BJ (cell line): ENCODE measurements at places on chromosomes 4 and X.

- no peak for DNase-seq
Measured at GRCh38 chrX:57918750-57919436, 8.6 kb upstream of the ZXDA start.

DNA sequence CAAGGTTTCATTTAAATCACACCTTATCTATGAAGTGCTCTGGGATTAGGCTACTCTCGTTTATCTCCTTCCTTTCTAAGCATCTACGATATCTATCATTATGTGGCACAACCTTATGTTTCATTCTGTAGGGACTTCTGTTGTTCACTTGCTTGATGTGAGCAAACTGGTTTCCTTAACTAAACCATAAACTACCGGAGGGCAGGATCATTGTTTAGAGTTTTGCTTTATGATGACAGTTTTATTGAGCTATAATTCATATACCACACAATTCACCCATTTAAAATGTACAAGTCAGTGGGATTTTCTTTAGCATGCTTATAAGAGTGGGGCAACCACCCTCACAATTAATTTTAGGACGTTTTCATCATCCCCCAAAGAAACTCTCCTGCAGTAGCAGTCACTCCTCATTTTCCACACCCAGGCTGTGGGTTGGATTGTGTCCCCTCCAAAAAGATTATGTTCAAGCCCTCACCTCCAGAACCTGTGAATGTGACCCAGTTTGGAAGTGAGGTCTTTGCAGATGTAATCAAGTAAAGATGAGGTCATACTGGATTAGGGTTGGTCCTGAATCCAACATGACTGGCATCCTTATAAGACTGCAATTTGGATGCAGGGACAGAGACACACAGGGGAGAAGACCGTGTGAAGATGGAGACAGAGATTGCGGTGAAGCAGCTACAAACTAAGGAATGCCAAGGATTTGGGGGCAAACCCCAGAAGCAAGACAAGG lies 42.1 kb upstream of the SH3RF1 start:
- DNase-seq: no peak

DNA sequence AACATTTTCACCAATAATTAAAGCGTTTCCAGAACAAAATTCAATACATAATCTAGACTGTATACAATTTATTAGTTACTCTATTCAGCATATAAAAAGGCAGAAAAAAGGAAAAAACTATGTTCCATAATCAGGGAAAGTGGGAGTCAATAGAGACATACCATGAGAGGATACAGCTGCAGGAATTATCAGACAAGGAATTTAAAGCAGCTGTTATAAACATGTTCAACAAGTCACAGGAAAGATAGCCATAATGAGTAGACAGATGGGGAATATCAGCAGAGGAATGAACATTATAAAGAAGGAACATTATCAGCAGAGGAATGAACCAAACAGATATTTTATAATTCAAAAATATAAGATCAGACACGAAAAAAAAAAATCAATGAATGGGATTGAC lies 500.6 kb upstream of the RPS6KA3 start:
- DNase-seq: no peak

DNA sequence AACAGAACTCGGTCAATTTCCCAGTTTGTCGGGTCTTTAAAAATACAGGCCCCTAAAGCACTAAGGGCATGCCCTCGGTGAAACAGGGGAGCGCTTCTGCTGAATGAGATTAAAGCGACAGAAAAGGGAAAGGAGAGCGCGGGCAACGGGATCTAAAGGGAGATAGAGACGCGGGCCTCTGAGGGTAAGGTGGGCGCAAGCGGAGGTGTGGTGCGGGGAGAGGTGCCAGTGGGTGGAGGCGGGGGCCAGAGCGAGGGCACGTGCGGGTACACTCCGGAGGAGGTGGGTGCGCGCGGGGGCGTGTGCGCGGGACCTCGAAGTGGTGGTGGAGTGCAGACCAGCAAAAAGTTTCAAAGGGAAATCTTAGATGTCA lies 787 bp upstream of the TET2 start:
- DNase-seq: no peak

DNA sequence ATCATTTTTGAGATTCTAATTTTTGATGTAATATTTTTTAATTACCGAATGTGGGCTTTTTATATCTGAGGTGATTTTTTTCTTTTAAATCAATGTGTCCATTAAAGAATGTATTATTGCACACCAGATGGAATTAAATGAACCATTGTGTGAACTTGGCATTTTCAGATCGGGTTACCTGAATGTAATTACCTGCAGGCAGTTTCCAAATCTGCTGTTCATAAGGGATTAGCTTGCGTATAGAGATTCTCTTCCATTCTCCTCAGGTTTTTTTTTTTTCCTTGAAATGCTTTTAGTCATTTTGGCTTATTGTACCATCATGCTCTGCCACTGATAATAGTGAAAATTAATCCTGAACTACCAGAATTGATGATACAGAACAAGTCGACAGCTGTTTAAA lies 511.5 kb upstream of the ATOH1 start:
- no peak for DNase-seq
